ENCODE measurements at places on chromosomes 16 and 17.
A peak's percentile ranks its signal among the peaks of the same experiment; 100 is the strongest.

- DNase-seq, result peak; percentile 69
Measured at GRCh38 chr16:10181196-10182162, 749 bp downstream of the GRIN2A start.

GRCh38 chr17:69714669-69715068 lies 300.2 kb downstream of the MAP2K6 start:
- DNase-seq, result no peak

GRCh38 chr17:68700421-68700820 lies 99.3 kb upstream of the FAM20A start:
- no peak for DNase-seq

DNA sequence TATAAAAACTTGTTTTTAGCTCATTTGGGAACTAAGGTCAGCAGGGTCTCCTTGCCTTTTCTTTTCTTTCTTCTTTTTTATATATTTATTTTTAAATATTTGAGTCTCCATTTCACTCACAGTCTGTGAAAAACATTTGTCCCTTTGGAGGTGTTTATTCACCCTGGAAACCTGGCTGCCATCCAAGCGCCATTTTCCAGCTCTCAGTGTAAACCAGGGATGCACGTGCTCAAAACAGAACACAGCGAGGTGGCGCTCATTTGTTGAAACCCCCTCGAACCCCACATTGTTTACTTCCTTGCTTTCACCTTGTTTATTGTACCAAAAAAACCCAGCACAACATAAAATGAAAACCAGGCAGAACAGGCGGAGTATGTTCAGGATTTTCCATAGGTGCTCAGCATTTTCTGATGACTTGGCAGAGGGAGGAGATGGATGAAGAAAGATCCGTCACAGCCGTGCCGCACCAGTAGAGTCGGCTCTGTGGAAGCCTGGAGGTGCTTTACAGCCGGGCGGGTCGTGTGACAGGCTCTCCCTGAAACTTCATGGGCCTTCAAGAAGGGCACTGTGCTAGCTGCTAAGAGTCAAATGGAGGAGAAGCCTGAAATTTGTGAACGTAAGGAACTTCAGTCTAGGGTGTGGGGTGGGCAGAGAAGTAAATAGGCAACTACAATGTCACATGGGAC lies 284.4 kb downstream of the FOXL1 start:
- DNase-seq, result no peak

- no peak for DNase-seq
Measured at GRCh38 chr17:45248132-45248957, 13.5 kb downstream of the SPATA32 start.

DNA sequence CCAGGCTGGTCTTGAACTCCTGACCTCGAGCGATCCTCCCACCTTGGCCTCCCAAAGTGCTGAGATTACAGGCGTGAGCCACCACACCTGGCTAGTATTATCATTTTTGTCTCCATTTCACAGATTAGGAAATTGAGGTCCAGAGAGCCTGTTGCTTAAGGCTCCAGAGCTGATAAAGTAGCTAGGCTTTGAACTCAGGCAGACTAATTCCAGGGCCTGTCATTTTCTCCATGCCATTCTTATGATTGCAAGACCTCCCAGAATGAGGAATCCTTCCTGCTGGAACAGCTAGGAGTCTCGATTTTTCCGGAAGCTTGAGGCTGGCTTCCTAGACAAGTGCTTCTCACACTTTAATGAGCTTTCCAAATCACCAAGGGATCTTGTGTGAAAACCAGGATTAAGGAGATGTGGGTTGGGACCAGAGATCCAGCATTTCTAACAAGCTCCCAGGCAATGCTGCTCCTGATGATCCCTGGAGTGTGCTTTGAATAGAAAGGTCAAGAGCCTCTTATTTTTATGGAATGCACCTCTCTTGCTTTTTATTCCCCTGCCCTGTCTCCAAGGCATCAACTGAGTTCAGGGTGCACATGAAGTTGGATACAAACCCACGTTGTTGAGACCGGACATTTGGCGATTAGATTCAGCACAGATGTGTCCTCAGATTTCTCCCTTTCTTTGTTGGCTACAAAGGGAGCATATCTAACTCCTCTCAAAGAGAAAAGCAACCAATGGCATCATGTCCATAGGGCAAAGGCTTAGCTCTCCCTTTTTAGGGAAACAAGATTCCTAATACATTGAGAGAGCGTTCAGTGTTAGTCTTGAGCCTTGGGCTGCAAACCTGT lies 40.3 kb upstream of the FAM20A start:
- DNase-seq, result no peak

- DNase-seq, result peak; percentile 42
Measured at GRCh38 chr17:45132572-45133463, 503 bp upstream of the PLCD3 start.

DNA sequence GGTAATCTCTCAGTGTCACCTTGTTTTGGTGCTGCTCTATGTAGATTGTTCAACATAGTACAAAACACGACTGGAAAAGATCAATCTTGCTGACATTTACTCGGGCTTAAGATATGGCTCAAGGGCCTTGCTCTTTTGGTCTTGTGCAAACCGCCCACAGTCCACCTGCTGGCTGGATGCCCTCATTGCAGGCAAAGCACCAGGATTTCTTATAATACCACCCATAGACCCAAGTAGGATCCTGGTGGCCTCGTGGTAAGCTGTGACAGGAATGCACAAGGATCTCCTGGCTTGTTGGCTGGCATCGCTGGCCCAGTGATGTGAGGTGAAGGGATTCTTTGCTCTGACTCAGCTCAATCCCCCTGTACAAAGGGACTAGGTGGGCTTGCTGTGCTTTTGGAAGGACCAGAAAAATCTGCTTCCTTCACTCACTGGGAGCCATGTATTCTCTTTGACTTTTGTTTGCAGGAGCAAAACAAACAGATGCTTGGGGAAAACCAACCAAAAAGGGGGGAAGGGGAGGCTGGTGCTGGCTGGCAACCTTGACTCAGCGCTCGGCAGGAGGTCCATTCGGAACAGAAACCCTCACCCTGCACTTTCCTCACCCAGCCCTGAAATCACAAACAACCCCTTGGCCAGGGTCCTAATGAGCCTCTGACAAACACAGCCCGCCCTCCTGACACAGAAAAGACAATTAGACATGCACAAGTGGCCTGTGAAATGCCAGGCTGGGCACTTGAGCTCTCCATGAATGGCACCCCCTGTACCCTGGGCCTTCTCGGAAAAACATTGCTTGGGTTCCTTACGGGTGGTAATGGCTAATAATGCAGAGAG lies 36.6 kb upstream of the MED9 start:
- no peak for DNase-seq

DNA sequence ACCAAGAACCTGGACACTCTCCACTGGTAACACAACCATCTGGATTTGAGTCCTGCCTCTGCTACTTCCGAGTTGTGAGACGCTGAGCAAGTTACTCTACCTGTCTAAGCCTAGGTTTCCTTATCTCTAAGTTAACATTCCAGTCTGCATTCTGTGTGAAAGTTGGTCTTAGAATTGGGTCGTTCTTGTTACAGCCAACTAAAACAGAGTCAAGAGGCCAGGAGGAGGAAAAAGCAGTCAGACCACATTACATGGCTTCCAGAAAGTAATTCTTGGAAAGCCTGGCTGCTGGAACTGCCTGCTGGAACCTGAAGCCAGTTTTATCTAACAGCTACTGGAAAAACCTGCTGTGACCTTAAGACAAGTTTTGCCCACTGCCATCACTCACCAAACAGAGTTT lies 38.4 kb upstream of the XYLT1 start:
- no peak for DNase-seq

DNA sequence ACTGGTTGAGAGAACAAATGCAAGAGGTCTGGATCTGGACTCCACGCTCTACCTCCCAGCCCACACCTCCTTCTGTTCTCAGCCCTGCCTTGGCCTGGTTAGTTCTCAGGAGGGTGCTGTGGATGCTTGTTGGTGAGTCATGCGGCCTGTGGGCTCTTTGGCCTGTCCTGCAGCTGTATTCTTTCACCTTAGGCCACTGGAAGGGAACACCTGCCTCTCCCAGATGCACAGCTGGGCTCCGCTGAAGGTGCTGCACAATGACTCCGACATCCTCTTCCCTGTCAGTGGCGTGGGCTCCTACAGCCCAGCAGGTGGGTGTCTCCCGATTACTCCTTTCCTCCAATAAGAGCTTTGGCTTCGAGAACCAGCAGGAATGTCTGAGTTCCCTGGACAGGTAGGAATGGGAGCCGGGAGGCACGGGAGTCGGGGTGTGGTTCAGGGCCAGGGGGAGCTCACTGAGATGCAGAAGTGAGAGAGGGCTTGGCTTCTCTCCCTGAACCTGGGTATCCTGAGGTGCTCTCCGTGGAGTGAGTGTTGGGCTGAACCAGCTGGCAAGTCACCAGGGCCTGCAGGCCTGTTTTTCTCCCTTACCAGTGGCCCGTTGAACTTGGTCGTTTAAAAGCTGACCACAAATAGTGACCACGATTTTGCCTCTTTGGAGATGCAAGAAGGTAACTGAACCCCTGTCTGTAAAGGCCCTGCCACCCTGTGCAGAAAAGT lies 85.0 kb downstream of the SNX29 start:
- no peak for DNase-seq

DNA sequence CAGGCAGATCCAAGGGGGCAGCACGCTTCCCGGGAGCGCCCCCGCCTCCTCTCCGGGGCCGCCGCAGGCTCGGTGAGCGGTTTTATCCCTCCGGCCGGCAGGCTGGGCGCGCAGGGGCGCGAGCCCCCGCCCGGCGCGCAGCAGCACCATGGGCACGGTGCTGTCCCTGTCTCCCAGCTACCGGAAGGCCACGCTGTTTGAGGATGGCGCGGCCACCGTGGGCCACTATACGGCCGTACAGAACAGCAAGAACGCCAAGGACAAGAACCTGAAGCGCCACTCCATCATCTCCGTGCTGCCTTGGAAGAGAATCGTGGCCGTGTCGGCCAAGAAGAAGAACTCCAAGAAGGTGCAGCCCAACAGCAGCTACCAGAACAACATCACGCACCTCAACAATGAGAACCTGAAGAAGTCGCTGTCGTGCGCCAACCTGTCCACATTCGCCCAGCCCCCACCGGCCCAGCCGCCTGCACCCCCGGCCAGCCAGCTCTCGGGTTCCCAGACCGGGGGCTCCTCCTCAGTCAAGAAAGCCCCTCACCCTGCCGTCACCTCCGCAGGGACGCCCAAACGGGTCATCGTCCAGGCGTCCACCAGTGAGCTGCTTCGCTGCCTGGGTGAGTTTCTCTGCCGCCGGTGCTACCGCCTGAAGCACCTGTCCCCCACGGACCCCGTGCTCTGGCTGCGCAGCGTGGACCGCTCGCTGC lies 832 bp downstream of the CDK5R1 start:
- no peak for DNase-seq

GRCh38 chr17:8420041-8420934 lies 15.4 kb upstream of the NDEL1 start:
- DNase-seq, result no peak

DNA sequence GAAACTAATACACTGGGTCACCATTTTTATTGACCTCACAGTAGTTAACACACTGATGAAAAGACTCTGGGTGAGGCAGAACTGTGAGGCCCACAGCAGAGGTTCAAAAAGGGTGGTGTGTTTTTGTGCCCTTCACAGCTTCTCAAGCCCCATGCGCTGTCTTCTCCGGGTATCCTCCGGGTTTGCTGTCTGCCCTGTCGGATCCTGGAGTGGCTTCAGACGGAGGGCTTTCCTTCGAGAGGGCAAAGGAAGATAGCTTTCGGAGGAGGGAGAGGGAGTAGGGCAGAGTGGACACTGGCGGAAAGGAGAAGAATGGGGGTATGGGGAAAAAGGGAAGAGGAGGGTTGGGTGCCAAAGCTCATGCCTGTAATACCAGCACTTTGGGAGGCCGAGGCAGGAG lies 80.8 kb downstream of the CYLD start:
- no peak for DNase-seq

GRCh38 chr17:64005734-64006167 lies 7.6 kb downstream of the PRR29 start:
- DNase-seq, result no peak

Data from amygdala (tissue), 56 donors.